SJSA1 (cell line): ENCODE measurements at places on chromosomes 3 and 15. TPM values are rescaled to one million over a fixed set of nuclear protein-coding genes. Genes with fewer than 3 reads are reported as not detected.

Gene BNC1
- 10.5 and 12.1 TPM in 2 replicates for total RNA-seq

Gene RBSN
- total RNA-seq: 9.4 and 21.4 TPM in 2 replicates

GRCh38 chr15:70390723-70391122 is 293.0 kb upstream of the TLE3 start:
- DNase-seq: no peak

DNA sequence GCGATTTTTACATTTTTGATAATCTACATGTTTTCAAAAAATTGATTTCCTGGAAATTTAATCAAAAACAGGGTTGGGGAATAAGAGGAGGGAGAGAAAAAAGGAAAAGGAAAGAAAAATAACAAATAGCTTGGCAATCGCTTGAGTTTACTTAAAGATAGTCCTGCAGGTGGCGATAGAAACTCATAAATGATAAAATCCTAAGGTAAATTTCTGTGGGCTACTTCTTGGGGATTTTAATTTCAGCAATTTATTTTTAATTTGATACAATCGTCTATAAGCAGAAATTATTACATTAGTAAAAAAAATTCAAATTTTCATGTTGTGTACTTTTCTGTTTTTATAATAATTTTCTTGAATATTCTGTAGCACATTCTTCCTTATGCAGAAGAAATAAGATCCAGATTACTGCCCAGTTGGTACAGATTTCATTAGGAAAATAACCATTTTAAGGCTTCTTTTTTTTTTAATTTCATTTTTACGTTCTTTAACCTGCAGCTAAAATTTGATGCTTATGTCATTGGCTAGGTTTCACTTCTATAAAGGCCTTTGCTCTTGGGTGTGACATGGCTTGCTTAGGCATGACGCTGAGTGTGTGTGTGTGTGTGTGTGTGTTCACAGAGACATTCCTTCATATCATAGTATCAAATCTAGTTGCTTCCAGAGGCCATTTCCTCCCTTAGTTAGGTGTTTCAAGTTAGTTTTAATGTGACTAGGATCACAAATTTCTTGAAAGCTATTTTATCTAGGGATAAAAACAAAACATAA is 181.8 kb downstream of the MCTP2 start:
- no peak for DNase-seq

DNA sequence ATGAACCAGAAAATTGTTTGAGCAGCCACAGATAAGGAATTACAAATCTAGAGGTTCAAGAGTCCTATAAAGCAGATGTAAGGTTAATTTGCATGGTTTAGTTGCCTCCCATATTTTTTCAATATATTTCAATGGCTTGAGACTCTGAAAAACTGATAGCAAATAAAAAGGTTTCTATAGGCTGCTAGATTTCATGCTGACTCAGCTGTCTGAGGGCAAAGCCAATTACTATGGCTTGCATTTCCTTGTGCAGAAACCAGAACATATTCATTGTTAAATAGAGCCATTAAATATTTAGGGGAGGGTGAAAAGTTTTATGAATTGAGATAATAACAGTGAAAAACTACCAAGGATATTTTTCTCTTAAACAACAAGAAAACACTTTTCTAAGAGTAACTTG is 278.1 kb upstream of the CADM2 start:
- DNase-seq: no peak

Gene THOC7
- 86.2 and 140 TPM in 2 replicates for total RNA-seq

Gene MASP1
- total RNA-seq: 2.1 and 2.3 TPM in 2 replicates

Gene EPHB3
- total RNA-seq: 2.9 and 4.1 TPM in 2 replicates

DNA sequence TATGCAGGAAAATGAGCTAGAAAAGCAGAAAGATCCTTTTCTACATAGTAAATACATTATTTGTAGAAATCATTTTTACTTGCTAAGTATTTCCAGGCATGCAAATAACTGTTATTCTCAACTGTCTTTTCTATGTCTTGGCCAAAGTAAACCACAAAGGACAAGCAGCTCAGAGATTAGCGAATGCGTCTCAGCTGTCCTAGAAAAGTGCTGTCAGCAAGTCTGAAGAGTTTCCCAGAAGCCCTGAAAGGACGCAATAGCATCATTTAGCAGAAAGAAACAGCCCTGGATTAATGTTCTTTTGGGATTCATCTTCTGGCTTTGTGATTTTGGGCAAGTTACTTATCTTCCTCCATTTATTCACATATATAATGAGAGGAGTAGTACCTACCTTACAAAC is 100.3 kb downstream of the ZIC1 start:
- DNase-seq: no peak

Gene WNT5A
- total RNA-seq: 18.6 and 18.8 TPM in 2 replicates

DNA sequence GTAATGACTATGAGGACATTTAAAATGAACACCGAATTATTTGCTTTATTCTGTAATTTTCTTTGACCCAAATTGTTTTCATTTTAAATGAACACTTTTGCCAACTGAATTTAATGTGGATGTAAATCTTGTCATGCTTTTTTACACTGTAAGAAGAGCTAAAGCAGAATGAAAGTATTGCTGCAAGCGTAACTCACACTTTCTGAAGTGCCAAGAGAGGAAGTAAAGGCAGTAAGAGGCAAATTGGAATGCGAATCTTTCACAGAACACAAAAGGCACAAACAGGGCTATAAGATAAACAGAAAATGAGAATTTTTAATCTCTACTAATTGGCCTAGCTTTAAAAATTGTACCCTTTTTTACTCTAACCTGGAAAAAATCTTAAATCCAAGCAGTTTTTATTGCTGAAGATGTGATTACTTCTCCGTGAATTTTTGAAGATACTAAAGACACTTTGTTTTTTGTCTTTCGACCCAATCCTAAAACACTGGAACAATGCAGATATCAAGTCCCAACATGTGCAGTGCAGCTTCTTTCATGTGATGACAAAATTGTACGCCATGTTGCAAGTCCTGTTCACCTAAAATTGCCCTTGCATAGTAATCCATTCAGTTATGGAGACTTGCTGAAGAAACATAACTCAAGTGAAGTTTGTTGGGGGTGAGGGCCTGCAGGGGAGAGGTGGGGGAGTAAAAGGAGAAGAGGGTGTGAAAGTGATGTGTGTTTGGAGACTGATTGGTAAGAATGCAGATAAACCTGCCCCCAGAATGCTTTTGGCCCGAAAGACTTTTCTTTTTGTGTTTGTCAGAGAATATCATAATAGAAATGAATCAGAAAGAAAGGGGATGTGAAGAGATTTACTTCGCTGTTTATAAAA is 1.4 kb downstream of the ARID3B start:
- no peak for DNase-seq

GRCh38 chr3:138349926-138350665 is 1.7 kb downstream of the MRAS start:
- DNase-seq: no peak

Gene TLR9
- not detected in 2 replicates for total RNA-seq

Gene C15orf61
- total RNA-seq: 3.1 and 3.4 TPM in 2 replicates

GRCh38 chr15:99429681-99430081 is 136.1 kb upstream of the MEF2A start:
- no peak for DNase-seq

- no peak for DNase-seq
Measured at GRCh38 chr15:82568986-82569385, 28.7 kb upstream of the RPS17 start.

DNA sequence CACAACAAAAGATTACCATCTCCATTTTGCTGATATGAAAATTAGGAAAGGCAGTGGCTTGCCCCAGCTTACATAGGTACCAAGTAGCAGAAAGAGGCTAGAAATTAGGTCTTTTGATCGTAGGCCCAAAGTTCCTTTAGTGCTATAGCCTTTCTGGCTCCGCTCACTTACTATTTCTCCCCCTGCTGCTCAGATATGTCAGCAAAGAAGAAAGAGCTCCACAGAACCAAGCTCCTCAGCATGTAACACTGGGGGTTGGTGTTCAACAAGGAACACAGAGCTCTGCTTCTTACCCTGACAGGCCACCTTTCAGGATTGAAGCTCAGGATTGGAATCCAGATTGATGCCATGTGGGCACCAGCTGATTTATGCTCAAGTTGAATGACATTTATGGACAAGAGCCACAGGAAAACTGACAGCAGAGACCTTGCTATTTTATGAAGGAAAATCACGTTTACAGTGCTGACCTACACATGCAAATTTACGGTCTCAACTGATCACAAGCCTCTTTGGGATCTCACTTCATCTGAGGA is 6.1 kb upstream of the IL12A start:
- no peak for DNase-seq

DNA sequence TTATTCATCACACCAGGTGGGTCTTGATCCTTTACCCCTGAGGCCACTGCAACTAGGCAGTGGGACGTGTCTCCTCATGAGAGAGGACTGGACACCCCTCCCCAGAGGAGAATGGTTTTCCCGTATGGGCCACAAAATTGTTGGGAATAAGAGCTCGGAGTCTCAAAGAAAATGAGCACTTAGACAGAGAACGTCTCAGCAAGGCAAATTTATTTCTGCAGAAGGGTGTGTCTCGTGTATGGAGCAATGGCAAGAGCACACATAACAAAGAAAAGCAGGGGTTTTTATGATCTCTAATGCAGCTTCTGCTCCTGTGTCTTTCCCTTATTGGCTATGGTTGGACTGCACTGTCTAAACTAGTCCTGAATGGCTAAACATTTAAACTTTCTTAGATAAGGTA is 803.5 kb downstream of the PLOD2 start:
- no peak for DNase-seq

DNA sequence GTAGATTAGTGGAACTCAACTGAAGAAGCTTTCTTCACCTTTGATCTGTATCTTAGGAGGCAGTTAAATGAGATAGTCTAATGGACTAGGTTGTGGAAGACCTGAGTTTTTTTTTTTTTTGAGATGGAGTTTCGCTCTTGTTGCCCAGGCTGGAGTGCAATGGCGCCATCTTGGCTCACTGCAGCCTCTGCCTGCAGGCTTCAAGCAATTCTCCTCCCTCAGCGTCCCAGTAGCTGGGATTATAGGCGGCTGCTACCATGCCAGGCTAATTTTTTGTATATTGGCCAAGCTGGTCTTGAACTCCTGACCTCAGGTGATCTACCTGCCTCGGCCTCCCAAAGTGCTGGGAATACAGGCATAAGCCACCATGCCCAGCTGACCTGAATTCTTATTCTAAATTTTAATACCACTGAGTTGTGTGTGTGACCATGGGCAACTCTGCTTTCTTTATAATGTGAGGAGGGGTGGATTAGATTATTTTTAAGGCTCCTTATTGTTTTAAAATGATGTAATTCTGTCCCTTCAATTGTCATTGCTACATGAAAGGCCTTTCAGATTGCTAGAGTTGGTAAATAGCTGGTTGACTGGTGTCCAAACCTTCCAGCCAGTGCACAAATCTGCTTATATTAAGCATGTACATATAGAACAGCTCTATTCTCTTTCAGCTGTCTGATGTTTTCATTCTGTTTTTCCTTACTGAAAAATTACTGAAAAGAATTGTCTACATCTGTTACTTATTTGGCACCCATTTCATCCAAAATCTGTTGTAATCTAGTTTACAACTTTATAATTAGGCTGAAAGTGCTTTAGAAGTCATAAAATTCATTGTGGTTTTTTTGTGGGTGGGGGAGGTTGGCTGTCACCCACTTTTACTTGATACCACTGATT is 2.3 kb downstream of the LNP1 start:
- no peak for DNase-seq

Gene MESP1
- 0.26 TPM in 1 of 2 replicates, not detected in the other for total RNA-seq

GRCh38 chr3:16329826-16330129 is 64.8 kb downstream of the OXNAD1 start:
- no peak for DNase-seq

DNA sequence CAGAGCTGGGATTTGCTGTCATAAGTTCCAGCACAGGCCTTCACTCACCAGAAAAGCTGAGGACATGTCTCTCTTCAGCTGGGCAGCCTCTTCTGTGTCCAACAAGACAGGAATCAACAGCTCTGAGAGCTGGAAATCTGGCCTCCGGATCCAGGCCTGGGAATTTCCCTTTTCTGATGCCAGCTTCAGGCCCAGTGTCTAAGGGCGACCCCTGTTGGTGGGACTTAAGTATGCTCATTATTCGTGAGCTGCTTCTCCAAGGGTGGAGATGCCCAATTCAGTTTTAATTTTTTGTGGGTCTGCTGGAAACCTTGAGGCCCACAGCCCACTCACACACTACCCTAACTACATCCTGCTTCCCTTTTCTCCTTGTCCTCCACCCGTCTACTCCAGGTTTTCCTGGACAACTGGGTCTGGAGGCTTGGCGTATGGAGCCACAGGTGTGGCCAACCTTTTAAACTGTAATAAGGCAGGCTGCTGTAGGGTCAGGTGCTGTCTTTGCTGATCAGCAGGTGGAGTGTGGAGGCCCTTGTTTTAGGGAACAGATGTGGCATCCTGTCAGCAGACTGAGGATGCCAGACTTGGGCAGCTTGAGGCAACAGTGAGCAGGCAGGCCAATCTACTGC is 2.6 kb upstream of the CEMIP start:
- DNase-seq: peak; percentile 60

Gene CTXN2
- total RNA-seq: not detected in 2 replicates

DNA sequence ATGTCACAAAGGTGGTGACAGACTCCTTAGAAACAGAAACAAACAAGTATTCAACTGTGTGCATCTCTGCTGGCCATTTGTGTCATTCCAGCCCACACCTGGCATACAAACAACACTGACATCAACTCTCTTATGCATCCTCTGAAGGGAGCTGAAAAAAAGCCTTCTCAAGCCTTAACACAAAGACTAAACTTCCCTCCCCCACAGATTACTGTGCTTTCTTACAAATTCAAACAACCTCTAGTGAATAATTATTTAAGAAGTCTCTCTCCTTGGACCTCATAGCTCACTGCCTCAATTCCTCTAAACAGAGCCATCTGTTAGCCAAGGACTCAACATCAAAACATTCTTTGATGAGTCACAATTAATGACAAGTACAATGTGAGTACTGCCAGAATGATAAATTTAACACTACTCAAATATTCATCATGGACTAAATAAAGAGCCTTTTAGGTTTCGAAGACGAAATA is 132.1 kb downstream of the WDR76 start:
- peak; percentile 55 for DNase-seq

DNA sequence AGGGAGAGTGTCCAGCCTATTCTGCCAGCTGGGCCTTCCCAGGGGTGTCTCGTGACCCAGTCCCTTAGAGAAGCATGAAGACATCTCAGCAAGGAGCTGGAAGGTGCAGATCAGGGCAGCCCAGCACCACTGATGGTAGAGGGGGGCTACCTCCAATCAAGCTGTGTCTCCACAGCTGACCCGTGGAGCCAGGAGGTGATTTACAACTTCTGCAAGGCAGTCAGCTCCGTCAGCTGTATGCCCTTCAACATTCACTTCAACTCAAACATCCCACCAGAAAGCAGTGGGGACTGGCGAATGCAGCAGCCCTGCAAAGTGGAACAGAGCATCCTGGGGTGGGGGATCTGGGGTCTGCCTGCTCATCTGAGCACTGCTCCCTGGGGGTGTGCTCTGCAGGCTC is 32.6 kb upstream of the FRG2C start:
- DNase-seq: no peak

Gene SLC6A1
- total RNA-seq: not detected in 2 replicates

Gene PLA2G4F
- not detected in 2 replicates for total RNA-seq

GRCh38 chr3:69499899-69500421 is 114.1 kb upstream of the FRMD4B start:
- DNase-seq: no peak

Gene CHDH
- total RNA-seq: 0.47 TPM in 1 of 2 replicates, not detected in the other
